ENCODE measurements at places on chromosomes 16 and 17. TPM values are rescaled to one million over a fixed set of nuclear protein-coding genes. Genes with fewer than 3 reads are reported as not detected.

Gene KRTAP16-1
- polyA plus RNA-seq, result not detected

Gene KIF19
- polyA plus RNA-seq, result not detected

Gene TP53TG3D
- polyA plus RNA-seq, result not detected

Gene ADGRG1
- 1.7 TPM for polyA plus RNA-seq

Gene HSD17B2
- not detected for polyA plus RNA-seq

Gene OXLD1
- polyA plus RNA-seq, result 82.7 TPM

Gene CA5A
- polyA plus RNA-seq, result not detected

Gene CD300LG
- polyA plus RNA-seq, result not detected

Gene RAB26
- polyA plus RNA-seq, result 1.6 TPM

Gene JPH3
- 0.07 TPM for polyA plus RNA-seq

Gene CLEC3A
- polyA plus RNA-seq, result not detected

Measured in GM12878 (cell line).